Central memory CD8-positive, alpha-beta T cell (primary cell): ENCODE measurements at places on chromosomes 4 and X.

GRCh38 chr4:93879919-93880318 lies 51.4 kb downstream of the ATOH1 start:
- DNase-seq = no peak

GRCh38 chrX:69543572-69543971 lies 39.4 kb downstream of the NALF2 start:
- DNase-seq = no peak

DNA sequence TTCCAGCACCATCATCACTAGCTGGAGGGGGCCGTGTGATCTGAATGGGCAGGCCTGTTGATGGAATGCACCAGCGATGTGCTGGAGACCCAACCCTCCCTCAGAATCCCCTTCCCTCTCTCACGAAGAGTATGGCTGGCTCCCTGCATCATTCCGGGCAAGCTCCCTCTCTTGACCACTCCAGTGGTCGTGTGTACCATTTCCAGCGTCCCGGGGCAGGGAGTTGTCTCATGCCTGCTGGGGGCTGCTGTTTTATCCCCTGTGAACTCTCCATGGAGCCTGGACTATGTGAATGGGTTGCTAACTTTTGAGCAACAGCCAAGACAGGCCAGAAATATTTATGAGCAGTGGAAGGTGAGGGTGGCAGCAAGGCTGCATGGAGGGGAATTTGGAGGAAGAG lies 8.1 kb downstream of the CSAG1 start:
- DNase-seq = no peak

- DNase-seq = no peak
These were observed 1.1 kb downstream of the BLOC1S4 start for GRCh38 chr4:6716958-6717655.

- no peak for DNase-seq
These were observed 50.3 kb upstream of the HPF1 start for GRCh38 chr4:169807934-169808509.

GRCh38 chr4:165383591-165384073 lies 4.8 kb downstream of the CPE start:
- DNase-seq = no peak

DNA sequence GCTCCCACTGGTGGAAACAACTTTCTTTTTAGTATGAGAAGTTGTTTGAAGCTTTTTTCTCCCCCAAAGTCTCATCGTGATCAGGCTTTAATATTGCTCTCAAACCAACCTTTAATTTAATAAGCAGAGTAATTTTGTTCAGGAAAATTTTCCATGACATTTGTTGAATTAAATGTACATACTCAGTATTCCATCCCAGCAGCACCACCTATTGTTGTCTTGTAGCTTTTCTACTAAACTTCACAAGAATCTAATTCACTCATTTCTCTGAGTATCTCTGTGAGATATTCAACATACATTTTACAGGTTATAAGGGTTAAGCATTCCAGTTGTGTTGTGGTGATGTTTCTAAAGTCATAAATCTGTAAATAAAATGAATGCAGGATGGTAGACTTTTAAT lies 218.3 kb upstream of the HAND2 start:
- no peak for DNase-seq

DNA sequence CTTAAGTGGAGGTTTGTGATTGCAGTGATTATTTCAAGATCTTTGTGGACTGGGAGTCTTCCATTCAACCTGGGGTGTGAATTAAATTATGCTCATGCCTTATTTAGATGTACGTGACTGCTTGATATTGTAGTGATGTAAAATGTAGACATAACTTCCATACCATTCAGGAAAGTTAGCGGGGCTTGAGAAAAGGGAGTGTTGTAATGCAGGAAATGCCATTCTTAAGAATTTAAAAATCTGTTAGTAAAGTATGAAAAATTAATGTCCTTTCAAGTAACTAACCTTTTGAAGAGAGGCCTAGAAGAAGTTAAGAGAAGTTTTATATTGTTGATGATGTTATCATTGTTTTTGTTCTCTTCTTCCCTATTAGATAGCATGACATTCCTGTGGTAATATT lies 318.2 kb downstream of the CCSER1 start:
- DNase-seq = no peak

- no peak for DNase-seq
These were observed 413.1 kb downstream of the PDGFC start for GRCh38 chr4:156558373-156559025.

DNA sequence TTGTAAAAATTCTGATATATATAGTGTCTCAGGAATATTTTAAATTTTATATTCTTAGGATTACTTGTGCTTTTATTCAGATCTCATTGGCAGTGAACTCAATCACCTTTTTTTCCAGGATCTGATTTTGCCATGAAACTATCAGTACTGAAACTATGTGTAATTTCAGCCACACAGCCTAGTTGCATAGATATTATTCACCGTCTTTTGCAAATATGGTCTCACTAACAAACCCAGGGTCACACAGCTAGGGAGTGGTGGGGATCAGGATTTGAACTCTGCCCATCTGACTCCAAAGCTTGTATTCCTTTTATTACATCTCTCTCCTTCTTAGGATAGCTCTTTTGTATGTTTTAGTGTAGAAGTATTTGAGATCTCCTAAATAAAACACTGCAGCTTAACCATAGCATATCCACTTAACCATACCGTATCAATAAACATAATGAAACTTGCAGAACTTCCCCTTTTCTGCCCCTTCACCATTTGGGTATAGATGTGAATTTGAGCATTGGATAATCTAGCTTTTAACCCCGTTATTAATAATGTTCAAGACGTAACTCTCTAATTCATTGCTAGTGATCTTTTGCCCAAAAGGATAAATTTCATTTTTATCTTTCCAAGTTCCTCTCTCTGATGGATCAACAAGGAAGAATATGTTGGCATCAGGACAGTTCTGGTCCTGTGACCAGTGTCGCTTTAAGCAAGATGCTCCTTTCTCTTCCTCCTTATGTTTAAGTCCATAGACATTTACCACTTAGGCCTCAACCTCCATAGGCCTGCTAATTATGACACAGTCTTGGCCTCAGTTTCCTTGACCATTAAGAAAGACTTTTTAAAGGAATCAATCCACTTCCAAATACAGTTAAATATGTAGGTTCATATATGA lies 74.6 kb downstream of the RAPGEF2 start:
- no peak for DNase-seq

- no peak for DNase-seq
These were observed 53.5 kb upstream of the KLF3 start for GRCh38 chr4:38610521-38610920.

DNA sequence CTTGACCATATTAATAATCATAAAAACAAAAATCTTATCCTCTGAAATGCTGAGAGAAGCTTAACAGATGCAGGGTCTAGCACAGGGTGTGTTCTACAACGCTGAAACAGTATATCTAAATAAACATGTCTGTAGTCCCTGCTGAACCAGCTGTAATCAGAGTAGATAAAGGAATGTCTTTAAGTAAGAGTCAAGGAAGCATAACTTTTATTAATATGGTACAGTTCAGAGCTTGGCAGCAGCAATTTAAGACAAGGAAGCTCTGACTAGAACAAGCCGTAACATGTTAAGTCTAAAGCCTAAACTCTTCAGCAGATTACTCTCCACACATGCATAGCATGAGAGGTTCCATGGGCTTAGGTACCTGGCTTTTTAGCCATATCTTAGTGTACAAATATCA lies 36.1 kb downstream of the NFKB1 start:
- DNase-seq = no peak

- no peak for DNase-seq
These were observed 124.7 kb upstream of the LNX1 start for GRCh38 chr4:53716011-53716410.

DNA sequence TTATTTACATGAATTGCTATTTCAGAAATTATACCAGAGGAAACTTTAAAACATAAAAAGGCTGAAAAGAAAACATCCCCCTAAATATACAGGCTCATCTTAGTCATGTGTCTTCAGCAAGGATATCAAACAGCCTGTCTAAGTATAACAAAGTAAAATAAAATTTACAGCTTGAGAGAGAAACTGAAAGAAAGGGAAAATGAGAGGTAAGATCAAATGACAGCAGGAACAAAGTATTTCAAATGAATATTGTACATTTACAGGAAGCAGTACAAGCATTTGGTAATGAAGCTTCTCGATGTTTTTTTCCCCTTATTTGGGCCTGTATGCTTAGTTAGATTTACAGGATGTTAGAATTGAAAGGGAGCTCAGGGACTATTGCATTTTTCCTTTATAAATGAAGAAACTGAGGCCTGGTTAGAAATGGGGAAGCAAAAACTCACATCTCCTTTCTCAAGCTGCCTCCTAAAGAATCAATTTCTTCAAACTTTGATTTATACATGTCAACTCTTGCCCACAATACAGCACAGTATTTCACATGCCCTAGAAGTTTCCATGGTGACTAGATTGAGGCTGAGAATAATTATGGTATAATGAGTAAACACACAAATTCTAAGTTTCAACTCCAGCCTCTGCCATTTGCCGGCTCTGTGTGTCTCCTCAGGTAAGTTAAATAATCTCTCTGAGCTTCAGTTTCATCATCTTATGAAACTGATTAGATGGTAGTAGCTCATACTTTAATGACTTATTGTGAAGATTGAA lies 29.3 kb downstream of the DAPP1 start:
- no peak for DNase-seq

- no peak for DNase-seq
These were observed 58.3 kb upstream of the MAGEB2 start for GRCh38 chrX:30156880-30157560.

- DNase-seq = no peak
These were observed 573.5 kb downstream of the ANKRD50 start for GRCh38 chr4:124139044-124139443.

DNA sequence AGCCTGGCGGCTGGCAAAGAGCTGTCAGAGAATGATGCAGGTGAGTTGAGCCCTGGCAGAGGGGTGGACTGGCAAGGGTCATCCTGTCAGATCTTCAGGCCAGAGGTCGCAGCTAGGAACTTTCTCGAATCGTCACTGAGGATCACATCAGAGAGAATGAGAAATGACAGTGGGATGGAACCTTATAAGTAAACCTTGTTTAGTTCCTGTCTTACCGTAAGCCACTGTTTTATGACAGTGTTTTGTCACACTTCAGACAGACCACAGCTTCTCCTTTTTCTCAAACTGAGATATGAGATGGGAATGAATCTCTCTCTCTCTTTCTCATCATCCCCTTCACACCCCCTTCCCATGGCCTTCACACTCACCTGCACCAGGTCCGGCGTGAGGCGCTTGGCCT lies 9.3 kb downstream of the DIPK2B start:
- no peak for DNase-seq

- no peak for DNase-seq
These were observed 42.1 kb downstream of the TEX13B start for GRCh38 chrX:107940095-107940494.

GRCh38 chr4:168613869-168614268 lies 117.0 kb downstream of the PALLD start:
- no peak for DNase-seq

- DNase-seq = no peak
These were observed 152.8 kb downstream of the ENPP6 start for GRCh38 chr4:184064877-184065276.

DNA sequence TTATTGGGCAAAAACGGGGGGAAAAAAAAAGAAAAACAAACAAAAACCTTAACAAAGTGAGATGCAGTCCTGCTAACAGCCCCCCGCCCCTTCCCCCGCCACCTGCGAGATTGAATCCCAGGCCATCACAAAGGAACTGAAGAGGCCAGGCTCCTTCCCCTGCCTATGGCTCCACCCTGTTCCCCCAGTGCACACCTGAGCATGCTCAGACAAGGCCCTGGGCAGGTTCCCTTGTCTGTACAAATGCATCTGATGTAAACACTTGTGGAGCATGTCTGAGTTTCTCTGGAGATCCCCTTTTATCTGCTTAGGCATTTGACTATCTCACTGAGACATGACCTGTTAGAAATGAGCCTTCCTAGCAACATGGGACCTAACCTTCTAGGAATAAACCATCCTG lies 983.7 kb upstream of the PABPC4L start:
- DNase-seq = no peak

- no peak for DNase-seq
These were observed 725.4 kb upstream of the INTU start for GRCh38 chr4:126907389-126907788.

DNA sequence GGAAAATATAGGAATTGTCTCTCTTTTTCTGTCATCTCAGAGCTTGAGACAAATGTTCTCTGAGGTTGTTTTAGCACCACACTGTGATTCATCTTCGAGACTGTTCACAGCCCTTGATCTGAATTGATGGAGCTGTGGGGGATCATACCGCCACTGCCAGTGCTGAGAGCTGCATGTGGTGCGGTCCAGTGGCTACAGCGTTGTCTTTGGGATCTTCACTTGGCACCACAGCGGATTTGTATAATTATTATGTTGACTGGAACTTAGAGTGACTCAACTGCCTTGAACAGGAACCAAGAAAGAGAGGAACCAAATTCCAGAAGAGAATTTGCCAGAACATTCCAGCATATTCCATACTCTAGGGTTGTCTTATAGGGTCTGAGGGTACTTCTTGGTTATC lies 29.1 kb downstream of the TBL1X start:
- no peak for DNase-seq

DNA sequence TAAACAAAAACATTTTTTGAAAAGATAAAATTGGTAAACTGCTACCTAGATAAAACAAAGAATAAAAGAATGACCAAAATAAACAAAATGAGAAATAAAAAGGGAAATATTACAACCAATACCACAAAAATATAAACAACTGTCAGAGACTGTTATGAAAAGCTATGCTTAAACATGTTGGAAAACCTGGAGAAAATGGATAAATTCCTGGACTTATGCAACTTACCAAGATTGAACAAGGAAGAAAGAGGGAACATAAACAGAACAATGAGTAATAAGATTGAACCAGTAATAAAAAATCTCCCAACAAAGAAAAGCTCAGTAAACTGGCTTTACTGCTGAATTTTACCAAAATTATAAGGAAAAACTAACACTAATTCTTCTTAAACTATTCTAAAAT lies 518.7 kb downstream of the GRXCR1 start:
- DNase-seq = no peak

DNA sequence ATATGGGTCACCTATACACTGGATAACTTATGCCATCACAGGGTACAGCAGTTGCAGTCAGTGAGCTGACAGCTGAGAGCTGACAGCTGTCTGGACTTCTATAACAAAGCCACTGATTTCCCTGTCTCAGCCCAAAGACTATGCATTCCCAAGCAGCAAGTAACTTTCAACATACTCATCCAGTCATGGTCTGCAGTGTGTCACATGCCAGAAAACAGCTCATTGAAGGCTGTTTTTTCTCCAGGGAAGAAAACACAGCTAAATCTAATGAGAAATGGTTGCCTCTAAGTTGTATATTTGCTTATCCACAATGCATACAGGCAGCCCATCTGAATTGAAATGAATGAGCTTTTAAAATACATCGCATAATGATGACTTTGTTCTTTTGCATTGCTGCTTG lies 6.3 kb downstream of the KIAA1210 start:
- no peak for DNase-seq

GRCh38 chrX:85052636-85053343 lies 49.1 kb downstream of the APOOL start:
- no peak for DNase-seq

DNA sequence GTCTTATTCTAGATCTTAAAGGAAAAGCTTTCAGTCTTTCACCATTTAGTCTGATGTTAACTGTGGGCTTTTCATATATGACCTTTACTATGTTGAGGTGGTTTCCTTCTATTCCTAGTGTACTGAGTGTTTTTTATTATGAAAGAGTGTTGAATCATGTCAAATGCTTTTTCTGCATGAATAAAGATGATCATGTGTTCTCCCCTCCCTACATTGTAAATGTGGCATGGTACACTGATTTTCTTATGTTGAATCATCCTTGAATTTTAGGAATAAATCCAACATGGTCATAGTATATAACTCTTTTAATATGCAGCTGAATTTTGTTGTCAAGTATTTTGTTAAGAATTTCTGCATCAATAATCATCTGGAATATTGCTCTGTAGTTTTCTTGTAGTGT lies 4.3 kb downstream of the CLGN start:
- no peak for DNase-seq

- no peak for DNase-seq
These were observed 4.5 kb downstream of the UBA1 start for GRCh38 chrX:47198026-47198686.
